Activated T-helper 9 cell treated with anti-CD3 and anti-CD28 coated beads, Interleukin-2, amount 50 U/mL, for 16 hours (primary cell): ENCODE measurements at places on chromosomes 1 and 21.

GRCh38 chr1:60069691-60070090 is 3.9 kb downstream of the C1orf87 start:
- DNase-seq: no peak

DNA sequence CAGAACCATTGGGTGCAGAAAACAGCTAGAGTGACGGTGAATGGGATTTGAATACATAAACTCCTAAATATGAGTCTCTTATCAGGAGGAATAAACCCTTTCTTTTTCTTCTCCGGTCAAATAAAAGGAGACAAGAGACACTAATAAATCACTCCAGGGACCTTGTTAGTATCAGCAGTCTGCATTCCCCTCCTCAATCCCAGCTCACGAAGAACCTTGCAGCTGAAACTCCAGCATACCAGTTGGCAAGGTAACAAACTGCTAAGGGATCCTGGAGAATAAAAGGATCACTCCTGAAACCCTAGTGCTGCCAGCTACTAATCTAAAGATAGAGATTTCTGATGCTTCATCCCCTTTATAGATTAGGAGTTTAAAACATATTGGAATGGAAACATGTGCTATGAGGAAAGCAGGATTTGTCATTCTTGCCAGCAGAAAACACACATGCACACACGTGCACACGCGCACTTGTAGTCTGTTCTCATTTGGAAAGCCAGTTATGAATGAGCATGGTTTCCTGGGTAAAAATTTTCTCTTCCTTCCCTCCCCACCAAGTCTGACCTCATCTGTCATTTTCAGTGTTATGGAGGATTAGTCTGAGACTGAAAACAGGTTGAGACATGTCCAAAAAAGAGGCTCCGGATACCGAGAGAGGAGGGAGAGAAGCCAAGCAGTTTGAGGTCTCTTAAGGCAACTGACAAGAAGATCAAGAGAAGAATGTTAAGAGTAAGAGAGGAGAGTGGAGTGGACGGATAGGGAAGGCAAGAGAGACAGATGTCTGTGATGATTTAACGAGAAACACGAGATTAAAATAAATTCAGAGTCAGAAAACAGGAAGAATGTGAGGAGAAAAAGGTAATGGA is 10.9 kb downstream of the IER5 start:
- peak; percentile 13 for DNase-seq

GRCh38 chr1:214648801-214649200 is 45.8 kb downstream of the CENPF start:
- no peak for DNase-seq

GRCh38 chr1:200112290-200112689 is 84.8 kb downstream of the NR5A2 start:
- no peak for DNase-seq

- no peak for DNase-seq
Measured at GRCh38 chr1:14062669-14063068, 362.7 kb downstream of the PRDM2 start.

GRCh38 chr1:222777463-222777862 is 37.4 kb upstream of the DISP1 start:
- no peak for DNase-seq

GRCh38 chr1:235613602-235614001 is 36.0 kb downstream of the GNG4 start:
- no peak for DNase-seq

GRCh38 chr1:87203904-87204303 is 124.8 kb upstream of the LMO4 start:
- DNase-seq: no peak

DNA sequence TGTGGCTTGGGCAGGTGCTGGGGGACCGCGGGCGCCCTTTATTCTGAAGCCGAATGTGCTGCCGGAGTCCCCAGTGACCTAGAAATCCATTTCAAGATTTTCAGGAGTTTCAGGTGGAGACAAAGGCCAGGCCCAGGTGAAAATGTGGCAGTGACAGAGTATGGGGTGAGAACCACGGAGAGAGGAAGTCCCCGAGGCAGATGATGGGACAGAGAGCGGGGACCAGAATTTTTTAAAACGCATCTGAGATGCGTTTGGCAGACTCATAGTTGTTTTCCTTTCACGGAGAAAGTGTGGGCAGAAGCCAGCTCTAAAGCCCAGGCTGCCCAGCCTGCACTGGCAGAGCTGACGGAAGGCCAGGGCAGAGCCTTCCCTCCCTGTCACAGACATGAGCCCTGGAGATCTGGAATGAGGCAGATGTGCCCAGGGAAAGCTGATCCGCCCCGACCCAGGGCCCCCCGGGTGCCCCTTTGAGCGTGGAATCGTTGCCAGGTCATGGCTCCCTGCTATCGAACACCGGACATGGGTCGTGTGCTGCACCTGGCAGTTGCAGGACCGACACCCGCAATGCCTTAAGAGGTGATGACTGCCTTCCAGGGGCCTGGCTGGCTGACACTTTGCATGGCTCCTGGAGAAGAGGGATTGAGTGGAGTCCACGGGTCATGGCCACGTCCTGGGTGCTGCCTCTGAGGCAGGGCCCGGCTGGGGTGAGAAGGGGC is 6.5 kb upstream of the SLX9 start:
- DNase-seq: no peak

- DNase-seq: no peak
Measured at GRCh38 chr21:44972821-44973220, 33.0 kb downstream of the SLX9 start.

DNA sequence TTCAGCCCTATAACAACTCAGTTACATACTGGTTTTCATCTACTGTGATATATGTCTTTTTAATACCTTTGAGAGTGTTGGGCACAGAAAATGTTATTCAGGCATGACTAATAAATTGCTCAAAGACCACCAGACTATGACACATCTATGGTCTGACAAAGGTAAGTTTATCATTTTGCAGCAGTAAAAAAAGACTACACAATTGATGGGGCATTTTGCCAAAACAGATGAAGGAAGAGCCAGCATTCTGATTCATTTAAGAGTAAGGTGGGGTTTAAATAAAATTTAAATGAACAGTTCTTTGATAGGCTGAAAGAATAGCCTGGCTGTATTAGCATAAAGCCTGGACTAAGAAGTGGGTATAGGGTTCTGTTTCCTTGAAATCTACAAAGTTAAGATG is 8.8 kb upstream of the RNPC3 start:
- no peak for DNase-seq

DNA sequence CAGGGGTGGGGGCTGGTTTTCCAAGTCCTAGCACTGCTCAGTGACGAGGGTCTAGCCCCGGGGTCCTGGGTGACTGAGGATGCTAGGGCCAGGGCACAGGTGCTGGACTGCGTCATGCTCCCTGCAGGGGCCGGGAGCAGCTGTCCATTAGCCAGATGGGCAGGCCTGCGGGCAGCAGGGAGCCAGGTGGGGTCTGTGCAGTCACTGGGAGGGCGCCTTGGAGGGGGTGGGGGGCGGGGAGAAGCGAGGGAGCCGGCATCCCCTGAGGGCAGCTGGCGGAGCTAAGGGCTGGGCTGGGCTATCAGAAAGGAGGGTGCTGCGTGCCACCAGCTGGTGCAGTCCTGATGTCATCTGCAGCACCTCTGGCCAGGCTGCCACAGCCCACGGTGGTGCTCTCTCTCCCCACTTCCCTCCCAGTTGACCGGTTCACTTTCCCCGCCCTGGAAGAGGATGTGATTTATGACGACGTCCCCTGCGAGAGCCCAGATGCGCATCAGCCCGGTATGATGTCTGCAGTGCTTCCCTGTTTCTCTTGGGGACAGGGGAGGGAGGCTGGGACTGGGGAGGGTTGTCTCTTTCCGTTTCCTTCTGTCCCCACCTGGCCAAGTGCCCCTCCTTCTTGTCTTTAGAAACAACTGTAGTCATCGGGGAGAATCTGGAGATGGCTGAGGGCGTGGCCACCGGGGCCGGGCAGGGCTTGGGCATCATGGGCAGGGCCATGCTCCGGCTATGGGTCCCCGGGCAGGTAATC is 63.8 kb downstream of the ARHGEF10L start:
- DNase-seq: no peak

DNA sequence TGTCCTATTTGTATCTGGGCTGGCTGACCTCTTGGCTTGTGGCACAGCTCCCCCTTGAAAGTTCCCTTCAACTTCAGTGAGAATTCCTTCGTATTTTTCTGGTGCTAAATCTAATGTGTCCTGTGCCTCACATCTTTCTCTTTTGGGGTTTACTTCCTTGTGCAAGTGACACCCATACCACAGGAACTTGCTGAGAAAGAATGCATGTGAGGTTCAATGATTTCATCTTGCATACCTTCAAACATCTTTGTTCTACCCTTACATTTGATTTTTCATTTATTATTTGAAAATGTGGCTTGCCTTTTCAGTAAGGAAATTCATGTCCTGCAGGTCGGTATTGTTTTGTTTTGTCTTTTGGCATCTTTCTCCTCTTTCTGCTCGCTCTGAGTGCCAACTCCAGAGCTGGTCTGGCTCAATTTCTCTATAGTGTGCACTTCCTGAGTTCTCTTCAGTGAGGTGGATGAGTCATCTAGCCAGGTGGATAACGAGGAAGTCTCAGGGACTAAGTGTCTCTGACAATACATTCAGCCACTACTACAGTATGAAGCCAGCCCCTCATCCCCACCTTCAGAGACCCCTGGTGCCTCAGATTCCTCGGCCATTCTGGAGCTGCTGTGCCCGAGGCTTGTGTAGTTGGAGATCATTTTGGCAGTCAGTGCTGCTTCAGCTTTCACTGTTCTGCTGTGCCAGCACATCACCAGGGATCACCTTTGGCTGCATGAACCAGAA is 59.5 kb downstream of the RIPK4 start:
- DNase-seq: no peak

DNA sequence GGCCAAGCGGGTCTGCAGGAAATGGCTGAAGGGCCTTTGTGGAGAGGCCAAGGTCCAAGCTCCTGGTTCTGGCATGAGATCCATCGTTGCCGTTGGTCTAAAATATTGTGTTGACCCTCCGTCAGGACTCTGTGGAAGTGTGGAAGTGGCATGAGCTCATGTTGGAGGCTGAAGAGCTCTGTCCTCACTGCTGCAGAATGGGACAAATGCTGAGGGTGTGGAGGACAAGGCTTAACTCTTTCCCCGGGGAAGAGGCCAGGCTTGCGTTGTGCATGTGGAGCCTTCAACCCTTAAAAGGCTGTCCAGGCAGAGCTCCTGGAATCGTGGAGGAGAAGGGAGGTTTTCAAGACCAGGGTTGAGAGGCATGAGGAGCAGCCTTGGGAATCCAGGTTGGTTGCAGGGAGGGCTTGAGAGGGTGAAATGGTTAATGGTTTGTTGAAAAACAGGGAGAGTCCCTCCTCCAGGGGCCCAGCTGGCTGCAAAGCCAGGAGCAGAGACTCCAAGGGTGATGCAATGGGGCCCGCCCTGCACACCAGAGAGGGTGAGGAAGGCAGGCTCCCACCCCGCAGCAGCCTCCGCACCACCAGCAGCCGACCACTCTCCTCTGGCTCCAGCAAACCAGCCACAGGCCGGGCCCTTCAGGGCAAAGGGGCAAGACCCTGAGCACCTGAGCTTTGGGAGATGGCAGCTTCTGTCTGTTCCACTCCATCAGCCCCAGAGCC is 6.7 kb upstream of the AHCYL1 start:
- DNase-seq: no peak

- no peak for DNase-seq
Measured at GRCh38 chr21:37804001-37804400, 112.3 kb downstream of the KCNJ6 start.

- DNase-seq: no peak
Measured at GRCh38 chr1:32997381-32997891, 32.8 kb upstream of the RNF19B start.

- DNase-seq: no peak
Measured at GRCh38 chr1:29936031-29936544, 699.8 kb downstream of the PTPRU start.

DNA sequence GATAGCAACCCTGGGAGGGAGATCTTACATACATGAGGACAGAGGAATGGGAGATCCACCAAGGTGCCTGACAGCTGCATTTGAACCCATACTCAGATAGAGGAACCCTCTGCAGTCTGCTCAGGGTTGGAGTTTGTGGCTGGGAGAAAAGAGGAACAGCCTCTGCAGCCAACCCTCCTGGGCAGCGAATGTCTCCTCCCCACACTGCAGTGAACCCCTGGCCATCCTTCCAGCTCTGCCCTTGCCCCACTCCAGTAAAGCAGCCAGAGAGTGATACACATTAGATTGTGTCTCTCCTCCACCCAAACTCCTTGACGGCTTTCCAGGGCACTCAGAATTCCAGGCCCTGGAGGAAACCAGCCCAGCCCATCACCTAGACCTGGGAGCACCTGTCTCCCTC is 137.7 kb downstream of the RUNX1 start:
- no peak for DNase-seq

DNA sequence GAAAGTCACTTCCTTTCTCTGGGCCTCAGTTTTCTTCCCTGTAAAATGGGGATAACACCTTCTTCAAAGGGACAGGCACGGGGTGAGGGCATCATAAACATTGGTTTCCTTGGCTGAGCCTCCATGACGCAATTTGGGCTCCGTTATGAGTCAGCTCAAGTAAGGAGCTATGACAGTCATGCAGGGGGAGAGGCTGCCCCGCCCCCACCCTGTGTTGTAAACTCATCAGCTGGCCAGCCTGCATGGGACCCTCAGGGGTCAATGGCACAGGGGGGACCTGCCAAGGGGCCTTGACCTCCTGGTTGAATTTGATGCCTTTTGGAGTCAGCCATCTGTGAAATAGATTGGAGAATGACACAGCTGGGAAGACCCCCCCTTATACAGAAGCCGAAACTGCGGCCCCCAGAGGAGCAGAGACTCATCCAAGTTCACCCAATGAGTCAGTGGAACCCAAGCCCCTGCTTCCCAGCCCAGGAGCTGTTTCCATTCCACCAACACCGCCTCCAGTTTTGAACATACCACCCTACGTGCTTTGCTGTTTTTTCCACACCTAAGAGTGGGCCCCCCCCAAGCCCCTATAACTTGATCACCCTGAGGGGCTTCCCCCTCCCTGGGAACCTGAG is 36.8 kb upstream of the RUNX3 start:
- peak; percentile 68 for DNase-seq

DNA sequence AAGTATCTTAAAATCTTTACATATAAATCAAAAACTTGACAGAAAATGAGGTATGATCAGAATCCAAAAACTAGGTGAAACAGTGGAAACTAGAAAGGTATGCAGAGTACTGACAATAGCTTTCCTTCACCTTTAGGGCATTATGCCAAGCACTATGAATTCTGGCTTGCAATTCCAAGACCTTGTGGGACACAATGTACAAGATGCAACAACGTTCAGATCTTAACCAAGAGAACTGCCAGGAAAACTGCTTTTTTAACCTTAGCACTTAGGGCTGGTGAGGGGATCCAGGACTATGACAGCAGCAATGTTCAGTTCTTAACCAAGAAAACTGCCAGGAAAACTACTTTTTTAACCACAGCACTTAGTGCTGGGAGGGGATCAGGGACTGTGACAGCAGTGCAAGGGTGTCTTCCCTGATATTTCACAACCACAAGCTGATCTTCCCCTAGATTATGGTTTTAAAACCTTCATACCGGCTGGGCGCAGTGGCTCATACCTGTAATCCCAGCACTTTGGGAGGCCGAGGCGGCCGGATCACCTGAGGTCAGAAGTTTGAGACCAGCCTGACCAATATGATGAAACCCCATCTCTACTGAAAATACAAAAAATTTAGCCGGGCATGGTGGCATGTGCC is 22.3 kb downstream of the FOXJ3 start:
- no peak for DNase-seq

- DNase-seq: no peak
Measured at GRCh38 chr1:20476265-20477038, 9.6 kb downstream of the CAMK2N1 start.

GRCh38 chr1:234476172-234476571 is 2.8 kb downstream of the TARBP1 start:
- no peak for DNase-seq
